Left renal cortex interstitium (tissue), 4 donors: ENCODE measurements at places on chromosomes 3 and 15. TPM values are rescaled to one million over a fixed set of nuclear protein-coding genes. Genes with fewer than 3 reads are reported as not detected.

DNA sequence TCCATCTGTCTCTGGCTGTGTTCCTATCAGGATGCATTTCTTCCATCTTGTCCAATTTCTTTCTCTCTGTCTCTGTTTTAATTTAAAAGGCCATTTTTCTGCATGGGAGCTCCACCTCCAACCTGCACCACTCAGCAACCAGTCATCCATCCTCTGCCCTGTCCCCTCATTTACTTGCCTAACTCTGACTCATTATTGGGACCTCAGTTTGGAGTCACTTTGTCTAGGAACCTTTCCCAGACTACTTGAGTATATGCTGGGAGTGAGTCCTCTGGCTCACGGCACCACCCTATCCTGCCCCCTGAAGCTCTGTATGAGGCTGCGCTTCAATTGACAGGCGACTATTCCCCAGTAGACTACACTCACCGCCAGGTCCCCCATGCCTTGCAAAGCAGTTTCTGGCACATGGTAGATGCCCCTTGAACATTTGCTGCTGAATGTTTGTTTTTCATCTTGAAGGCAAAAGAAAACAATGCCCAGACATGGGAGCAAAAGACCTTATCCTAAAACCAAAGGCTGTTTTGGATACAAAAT is 513.3 kb upstream of the CFAP20DC start:
- DNase-seq = no peak

The SKOR1 gene
- polyA plus RNA-seq = 0.58 TPM

DNA sequence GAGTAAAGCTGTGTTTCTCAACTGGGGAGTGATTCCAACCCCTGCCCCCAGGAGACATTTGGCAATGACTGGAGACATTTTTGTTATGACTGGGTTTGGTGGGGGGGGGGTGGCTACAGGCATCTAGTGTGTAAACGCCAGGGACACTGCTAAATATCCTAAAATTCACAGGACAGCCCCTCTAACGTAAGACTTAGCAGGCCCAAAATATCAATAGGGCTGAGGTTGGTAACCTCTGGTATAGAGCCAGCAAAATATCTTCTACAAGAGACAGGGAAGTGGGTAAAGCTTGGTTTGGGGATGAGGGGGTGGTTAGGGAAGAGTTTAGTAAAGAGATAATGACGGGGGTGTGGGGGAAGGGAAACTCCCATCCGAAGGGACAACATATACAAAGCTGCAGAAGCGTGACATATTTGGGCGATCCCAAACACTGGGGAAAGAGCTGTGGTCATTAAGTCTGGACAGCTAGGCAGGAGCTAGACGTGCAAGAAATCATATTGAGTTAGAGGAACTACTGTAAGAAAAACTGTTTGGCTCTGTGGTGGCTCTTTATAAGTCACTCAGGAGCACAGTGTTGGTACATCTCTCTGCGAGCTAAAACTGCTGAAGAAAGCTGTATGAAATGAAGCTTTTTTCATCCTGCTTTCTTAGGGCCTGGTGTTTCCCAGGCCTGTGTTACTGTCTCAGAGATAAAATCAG is 697 bp upstream of the TRIM69 start:
- DNase-seq = no peak

The MINDY2 gene
- polyA plus RNA-seq = 25.9 TPM

- DNase-seq = no peak
Measured at GRCh38 chr3:45218578-45219390, 7.3 kb downstream of the TMEM158 start.

DNA sequence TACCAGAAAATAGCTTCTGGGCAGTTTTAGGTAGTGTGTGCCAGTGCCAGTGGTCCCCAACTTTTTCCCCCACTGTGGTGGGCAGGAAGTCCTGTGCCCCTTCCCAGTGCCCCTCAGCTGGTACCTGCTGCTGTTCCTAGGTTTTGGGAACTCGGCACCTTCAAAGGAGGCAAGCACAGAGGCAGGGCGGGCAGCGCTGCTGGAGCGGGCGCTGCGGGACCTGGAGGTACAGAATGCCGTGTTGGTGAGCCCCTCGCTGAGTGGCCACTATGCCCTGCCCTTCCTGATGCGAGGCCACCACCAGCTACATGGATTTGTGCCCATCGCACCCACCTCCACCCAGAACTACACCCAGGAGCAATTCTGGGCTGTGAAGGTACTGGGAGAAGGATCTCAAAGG is 3.1 kb upstream of the ACY1 start:
- no peak for DNase-seq

GRCh38 chr3:39292961-39293360 is 13.1 kb upstream of the CX3CR1 start:
- no peak for DNase-seq

The CORO2B gene
- polyA plus RNA-seq = 20.5 TPM

- no peak for DNase-seq
Measured at GRCh38 chr15:66278671-66279070, 14.7 kb upstream of the DIS3L start.

The GP9 gene
- polyA plus RNA-seq = 0.81 TPM

The QRICH1 gene
- polyA plus RNA-seq = 80.9 TPM

- no peak for DNase-seq
Measured at GRCh38 chr3:22236490-22237270, 485.7 kb upstream of the ZNF385D start.

DNA sequence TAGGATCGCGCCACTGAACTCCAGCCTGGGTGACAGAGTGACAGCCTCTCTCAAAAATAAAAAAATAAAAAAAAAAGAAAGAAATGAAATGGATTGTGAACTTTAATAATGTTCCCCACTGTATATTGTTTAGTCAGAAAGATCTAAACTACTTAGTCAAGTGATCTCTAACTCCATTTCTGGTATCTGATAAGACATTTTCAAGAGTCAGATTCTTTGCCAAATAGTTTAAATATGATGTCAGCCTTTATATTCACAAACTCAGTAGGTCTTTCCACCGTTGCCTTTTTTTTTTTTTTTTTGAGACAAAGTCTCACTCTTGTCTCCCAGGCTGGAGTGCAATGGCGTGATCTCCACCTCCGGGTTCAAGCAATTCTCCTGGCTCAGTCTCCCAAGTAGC is 29.0 kb upstream of the OSBPL11 start:
- no peak for DNase-seq

GRCh38 chr3:115537669-115538068 is 85.6 kb upstream of the GAP43 start:
- DNase-seq = no peak

GRCh38 chr15:47422881-47423665 is 294.2 kb upstream of the SEMA6D start:
- DNase-seq = no peak

GRCh38 chr15:64858021-64858575 is 16.4 kb downstream of the PLEKHO2 start:
- no peak for DNase-seq

GRCh38 chr3:190616637-190617036 is 102.8 kb downstream of the IL1RAP start:
- DNase-seq = no peak

The HPS3 gene
- polyA plus RNA-seq = 23.6 TPM

- no peak for DNase-seq
Measured at GRCh38 chr3:179250803-179251476, at the start of gene KCNMB3. TSS of gene KCNMB3 (minus strand) at chr3:179251114. CDS start at chr3:179250990, 124 bp downstream.

DNA sequence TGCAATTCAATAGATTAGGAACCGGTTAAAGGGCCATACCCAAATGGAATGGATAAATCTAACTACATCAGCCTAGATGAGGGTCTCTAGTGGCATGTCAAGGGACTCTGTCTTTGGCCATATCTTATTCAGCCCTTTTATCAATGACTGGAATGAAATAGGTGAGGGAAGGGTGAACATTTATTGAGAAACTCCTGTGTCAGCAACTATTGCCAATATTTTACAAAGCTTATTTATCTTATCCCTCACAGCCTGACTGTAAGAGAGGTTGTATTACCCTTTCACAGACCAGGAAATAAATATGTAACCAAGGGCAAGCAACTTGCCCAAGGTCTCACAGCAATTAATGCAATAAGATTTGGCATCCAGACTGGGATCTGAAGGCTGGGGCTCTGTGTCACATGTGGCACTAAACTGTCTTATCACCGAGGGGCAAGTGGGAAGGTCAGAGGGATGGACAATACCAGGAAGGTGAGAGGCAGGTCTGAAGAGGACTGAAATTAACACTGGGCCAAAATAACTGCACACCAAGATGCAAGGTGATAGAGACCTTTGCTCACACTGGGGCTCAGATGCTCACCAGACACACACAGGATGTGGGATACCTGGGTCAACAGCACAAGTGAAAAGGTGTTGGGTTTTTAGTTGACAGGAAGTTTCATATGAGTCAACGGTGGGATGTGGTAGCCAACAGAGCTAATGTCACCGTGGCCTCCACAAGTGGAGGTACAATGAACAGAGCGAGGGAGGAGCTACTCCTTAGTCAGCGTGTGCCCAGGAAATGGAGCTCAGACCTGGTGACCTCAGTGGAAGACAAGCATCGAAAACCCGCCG is 261.3 kb downstream of the RPLP1 start:
- DNase-seq = no peak

DNA sequence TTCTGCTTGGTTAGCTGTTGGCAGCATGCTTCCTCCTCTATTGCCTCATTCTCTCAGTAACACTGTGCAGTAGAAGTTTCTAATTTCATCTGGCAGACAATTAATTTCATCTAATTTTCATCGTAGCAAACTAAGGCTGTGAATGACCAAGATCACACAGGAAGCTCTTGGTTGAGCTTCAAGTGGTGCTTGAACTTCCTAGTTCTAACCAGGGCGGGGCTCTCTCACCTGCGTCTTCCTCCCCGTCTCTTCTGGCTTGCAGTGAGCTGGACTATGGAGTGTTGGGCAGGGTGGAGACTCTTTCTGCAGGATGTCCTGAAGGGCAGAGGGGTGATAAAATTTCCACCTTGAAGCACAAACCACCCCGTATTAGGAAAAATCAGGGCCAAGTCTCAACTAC is 2.0 kb upstream of the IL16 start:
- no peak for DNase-seq

GRCh38 chr3:154152741-154153140 is 31.6 kb downstream of the ARHGEF26 start:
- DNase-seq = no peak

The MAP1A gene
- polyA plus RNA-seq = 9.0 TPM

The PPCDC gene
- polyA plus RNA-seq = 15.1 TPM
